ENCODE measurements at places on chromosomes 16 and 17.

DNA sequence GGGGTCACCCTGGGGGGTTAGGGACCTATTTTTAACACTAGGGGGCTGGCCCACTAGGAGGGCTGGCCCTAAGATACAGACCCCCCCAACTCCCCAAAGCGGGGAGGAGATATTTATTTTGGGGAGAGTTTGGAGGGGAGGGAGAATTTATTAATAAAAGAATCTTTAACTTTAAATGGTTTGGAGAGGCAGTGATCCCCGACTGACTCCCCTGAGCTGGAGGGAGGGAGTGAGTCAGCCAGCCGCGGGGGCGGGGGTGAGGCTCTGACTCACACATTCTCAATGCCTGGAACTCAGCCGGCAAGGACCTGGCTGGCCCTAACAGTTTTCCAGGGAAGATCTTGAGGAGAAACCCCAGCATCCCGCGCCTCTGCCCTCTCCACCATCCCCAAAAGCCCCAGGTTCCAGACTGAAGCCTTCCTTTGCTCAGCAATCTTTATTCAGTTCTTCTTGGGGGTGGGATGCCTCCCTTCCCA, 1.5 kb downstream of the HCFC1R1 start:
- no peak for DNase-seq

DNA sequence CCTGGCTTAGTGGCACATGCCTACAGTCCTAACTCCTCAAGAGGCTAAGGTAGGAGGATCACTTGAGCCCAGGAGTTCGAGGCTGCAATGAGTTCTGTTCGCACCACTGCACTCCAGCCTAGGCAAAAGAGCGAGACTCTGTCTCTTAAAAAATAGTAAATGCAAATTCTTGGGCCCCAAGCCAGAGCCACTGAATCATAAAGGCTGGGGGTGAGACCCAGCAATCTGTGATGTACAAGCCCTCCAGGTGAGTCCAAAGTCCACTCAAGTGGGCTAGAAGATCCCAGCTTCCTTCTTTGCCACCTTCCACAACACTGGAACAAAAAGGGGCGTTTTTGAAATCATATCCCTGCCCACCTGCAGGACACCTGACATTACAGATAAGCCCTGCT, 16.9 kb downstream of the TRIM25 start:
- no peak for DNase-seq

GRCh38 chr17:81192386-81193050, 26.5 kb upstream of the AATK start:
- no peak for DNase-seq

DNA sequence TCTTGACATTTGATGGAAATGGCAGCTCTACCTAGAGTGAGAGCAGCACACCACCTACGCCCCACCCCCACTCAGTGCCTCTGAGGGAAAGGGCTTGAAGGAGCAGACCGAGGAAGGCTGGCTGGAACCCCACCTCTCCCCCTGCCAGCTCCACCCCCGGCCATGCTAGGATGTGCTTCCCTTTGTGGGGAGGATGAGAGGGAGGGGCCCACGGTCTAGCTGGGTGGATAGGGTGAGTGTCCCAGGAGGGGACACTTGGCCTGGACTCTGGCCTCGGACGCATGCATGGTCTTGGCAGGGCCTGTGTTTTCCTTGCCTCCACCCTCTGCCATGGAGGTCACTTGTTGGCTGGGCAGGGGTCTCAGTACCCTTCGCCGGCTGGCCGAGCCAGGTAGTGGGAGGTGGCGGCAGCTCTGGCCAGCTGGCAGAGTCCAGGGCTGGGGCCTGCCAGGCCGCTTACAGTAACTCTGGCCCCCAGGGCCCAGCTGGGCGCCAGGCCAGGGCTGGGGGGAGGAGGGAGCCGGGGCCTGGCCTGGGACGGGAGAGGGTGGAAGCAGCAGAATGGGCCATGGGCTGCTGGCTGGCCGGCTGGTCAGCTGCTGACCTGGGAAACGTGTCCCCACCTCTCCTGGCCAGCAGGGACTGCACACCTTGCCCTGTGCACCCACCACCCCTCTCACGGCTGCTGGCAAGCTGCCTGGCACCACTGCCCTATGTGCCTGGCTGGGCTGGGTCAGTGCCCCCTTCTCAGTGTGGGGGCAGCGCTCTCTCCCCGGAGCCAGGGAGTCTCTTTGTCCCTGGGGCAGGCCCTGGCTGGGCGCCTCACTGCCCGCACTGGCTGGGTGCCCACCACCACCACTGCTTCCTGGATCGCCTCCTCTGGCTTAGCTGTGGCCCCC, 23.0 kb downstream of the RARA start:
- no peak for DNase-seq

GRCh38 chr17:80790981-80791742, 200.5 kb upstream of the CHMP6 start:
- DNase-seq, result no peak

DNA sequence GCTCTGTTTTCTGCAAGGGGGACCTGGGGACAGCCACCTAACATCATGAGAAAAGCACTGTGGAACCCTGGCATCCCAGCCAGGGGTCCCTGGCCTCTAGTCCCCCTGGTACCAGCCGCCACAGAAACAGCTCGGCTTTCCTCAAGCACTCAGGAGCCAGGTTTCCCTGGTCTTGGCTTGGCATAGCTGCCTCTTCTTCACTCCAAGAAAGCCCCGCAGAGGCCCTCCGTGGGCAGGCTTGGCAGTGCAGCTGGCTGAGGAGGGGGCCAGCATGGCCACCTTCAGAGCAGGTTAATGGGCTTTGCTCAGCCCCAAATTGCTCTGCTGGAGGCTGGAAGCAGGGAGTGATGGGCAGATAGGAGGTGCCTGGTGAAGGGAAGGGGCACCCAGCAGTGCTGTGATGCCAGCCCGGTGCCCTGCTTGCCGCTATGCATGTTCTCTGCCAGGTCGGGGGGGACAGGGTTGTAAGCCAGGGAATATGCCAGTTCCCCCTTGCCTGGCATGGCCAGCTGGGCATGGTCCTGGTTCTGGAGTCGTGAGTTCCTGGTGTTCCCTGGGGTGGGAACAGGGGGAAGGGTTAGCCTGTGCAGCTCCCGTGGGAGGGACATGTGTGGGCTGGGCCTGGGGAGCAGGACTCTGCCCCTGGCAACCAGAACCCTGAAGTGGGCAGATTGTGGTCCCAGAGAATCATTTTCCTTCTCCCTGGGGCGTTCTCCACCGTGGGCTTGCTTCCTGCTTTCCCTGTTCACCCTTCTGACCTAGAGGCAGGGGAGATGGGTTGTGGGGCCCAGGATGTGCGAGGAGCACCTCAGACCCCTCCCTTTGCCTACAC, 3.2 kb downstream of the ANKRD13B start:
- DNase-seq, result no peak

GRCh38 chr17:77926981-77927380, 31.5 kb upstream of the TNRC6C start:
- no peak for DNase-seq

- DNase-seq, result no peak
Measured at GRCh38 chr17:77877036-77877435, 81.5 kb upstream of the TNRC6C start.

GRCh38 chr16:77591347-77591746, 131.0 kb upstream of the NUDT7 start:
- DNase-seq, result no peak

GRCh38 chr17:7260651-7261378, 1.5 kb downstream of the CLDN7 start:
- no peak for DNase-seq

DNA sequence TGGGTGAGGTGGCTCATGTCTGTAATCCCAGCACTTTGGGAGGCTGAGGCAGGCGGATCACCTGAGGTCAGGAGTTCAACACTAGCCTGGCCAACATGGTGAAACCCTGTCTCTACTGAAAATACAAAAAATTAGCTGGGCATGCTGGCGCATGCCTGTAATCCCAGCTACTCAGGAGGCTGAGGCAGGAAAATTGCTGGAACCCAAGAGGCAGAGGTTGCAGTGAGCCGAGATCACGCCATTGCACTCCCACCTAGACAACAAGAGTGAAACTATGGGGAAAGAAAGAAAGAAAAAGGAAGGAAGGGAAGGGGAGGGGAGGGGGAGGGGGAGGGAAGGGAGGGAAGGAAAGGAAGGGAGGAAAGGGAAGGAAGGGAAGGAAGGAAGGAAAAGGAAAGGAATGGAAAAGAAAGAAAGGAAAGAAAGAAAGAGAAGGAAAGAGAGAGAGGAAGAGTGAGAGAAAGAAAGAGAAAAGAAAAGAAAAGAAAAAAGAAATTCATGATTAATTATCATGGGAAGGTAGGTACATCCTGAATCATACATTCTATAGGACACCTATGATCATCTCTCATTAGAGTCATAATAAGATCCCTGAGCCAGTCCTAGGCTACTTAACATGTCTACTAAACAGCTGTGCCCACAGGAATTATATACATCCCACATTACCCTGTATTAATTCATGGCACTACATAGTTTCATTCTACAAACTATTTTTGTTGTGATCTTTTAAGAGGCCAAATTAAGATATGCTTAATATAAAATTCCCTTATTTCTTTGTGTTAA, 40.9 kb downstream of the CREBBP start:
- no peak for DNase-seq

DNA sequence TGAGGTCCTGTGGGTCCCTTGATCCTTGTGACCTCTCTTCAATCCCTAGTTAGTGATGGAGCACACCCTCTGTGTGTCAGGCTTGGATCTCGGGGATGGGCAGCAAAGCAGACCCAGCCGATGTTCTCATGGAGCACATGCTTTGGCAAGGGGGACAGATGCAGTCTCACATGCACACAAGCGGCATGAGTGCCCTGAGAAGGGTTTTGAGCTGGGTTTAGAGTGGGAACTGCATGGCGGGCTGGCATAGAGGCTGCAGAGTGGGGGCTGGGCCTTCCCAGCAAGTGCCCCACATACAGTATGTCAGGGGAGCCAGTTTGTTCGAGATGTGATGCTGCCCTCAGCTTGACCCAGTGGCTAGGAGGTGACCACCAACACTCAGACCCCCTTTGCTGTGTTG, 41.6 kb downstream of the B9D1 start:
- DNase-seq, result no peak

GRCh38 chr16:83458612-83459011, 349.2 kb upstream of the HSBP1 start:
- DNase-seq, result no peak

GRCh38 chr17:2924211-2924610, 128.0 kb downstream of the RAP1GAP2 start:
- DNase-seq, result no peak

DNA sequence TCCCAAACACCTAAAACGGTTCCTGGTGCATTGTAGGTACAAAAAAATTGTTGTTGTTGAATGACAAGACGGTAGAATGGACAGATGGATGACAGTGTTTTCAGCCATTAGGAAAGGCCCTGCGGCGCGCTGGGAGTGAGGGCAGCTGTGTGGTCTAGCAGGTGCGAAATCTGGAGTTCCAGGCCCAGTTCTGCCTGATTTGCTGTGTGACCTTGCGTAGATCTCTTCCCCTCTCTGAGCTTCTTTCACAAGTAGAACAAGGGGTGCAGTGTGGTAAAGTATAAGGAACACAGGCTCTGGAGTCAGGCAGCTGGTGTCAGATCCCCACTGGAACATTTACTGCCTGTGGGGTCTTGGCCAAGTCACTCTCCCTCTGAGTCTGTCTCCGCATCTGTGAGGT, 25.3 kb downstream of the SPNS2 start:
- DNase-seq, result no peak

DNA sequence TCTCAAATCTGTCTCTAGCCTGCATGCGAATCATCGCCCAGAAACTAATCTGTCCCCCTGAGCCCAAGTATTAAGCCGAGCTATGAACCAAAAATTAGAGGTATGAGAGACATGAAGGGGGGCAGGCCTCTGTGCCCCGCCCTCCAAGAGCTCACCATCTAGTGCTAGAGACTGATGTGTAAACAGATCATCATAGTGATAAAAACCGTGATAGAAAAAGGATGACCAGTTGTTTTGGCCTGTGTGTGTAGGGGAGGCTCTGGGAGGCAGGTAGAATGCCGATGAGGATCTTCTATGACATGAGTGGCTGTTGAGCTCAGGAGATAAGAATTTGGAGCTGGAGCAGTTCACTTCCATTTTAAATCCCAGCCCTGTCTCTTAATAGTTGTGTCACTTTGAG, 89.1 kb upstream of the TBX2 start:
- no peak for DNase-seq

DNA sequence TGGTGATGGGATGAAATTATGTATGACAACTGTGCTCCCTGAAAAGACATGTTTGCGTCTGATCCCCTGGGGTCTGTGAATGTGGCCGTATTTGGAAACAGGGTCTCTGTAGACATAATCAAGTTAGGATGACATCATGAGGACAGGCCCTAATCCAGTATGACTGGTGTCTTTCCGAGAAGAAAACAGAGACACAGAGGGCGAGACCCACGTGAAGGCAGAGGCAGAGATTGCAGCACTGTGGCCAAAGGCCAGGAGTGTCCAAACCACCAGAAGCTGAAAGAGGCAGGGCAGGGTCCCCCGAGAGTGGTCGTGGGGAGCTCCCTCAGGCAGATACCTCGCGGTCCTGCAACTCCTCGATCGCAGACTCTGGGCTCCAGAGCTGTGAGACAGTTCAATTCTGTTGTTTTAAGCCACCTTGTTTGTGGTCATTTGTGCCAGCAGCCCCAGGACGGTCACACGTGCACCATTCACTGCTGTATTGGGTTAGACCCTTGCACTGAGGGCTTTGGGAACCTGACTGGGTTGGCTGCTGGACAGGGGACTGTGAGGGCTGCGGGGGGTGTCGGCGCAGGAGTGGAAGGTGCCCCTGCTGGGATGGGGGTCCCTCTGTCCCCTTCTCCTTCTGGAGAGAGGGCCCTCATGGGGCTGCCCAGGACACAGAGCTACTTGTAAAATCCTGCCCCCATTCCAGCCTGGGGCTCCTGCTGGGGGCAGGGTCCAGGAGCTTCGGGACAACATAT, 27.7 kb downstream of the METRNL start:
- no peak for DNase-seq

GRCh38 chr16:30472328-30472942, at the start of gene ITGAL:
Gene ITGAL, plus strand, starts transcription at chr16:30472742. Its CDS starts 96 bp downstream, at chr16:30472838.
- no peak for DNase-seq

GRCh38 chr16:9907752-9908151, 274.5 kb downstream of the GRIN2A start:
- no peak for DNase-seq

- no peak for DNase-seq
Measured at GRCh38 chr17:79294459-79295071, 219.9 kb downstream of the ENGASE start.

GRCh38 chr16:86752582-86753175, 174.3 kb downstream of the FOXL1 start:
- DNase-seq, result no peak

GRCh38 chr16:50627419-50627818, 53.7 kb downstream of the SNX20 start:
- no peak for DNase-seq
